ENCODE measurements at places on chromosomes 7 and 10.

- DNase-seq, result no peak
Observed at GRCh38 chr7:24024276-24025068, 259.5 kb upstream of the NPY start.

DNA sequence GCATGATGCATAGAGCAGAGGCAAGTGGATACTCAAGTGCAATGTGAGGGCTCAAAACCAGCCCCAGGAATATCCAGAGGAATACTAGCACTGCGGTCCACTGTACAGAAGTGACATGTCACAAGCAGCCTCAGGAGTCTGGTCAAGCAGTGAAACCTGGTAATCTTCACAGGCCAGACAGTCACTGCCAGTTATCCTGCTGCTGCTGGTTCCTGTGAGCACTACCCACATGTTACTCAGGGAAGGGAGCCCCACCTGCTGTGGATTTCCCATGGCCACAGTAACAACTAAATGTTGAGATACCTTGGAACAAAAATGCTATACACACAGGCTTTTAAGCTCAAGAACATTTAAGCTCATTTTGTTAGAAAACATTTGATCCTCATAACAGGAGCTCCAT, 103.0 kb downstream of the RNF133 start:
- no peak for DNase-seq

- no peak for DNase-seq
Observed at GRCh38 chr7:87926581-87927461, 7.2 kb upstream of the ADAM22 start.

GRCh38 chr10:72065439-72066025, 22.8 kb downstream of the SPOCK2 start:
- no peak for DNase-seq

DNA sequence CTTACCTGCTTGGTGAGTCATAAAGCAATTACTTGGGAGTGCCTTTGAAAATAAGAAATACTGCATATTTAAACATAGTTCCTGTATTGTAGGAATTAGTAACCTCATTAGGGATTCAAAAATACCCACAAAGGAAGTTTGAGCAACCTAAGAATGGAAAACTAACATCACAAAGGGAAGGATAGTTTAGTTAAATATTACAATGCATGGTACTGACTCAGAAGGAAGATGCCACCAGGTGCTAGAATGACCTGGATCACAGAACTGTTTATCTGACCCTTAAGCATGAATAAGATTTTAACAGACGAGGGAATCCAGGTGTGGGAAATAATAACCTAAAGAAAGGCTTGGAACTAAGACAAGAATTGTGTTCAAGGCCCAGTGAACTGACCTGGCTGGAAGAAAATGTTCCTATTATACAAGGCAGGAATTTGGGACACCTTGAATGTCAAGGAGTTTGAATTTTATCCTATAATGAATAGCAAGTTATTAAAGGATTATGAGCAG, 106.4 kb downstream of the GSAP start:
- DNase-seq, result no peak

GRCh38 chr10:73937333-73938043, 26.6 kb downstream of the PLAU start:
- no peak for DNase-seq

- DNase-seq, result no peak
Observed at GRCh38 chr10:44047361-44047760, 337.5 kb downstream of the CXCL12 start.

DNA sequence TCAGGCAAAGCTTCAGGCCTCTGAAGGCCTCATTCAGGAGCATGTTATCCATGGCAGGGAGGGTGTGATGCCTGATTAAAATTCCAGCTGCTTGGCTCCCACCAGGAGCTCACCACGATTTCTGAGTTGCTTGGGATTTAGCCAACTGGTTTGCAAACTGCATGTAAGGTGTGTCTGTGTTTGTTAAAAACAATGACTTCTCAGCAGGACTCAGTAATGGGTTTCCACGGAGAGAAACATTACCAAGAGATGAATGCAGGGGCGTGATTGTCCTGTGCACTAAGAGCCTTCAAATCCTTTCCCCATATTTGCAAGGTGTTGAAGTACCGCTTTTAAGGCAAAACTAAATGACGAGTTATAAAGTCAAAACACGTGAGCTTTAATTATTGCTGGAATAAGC, 88.8 kb upstream of the BTBD16 start:
- DNase-seq, result no peak

DNA sequence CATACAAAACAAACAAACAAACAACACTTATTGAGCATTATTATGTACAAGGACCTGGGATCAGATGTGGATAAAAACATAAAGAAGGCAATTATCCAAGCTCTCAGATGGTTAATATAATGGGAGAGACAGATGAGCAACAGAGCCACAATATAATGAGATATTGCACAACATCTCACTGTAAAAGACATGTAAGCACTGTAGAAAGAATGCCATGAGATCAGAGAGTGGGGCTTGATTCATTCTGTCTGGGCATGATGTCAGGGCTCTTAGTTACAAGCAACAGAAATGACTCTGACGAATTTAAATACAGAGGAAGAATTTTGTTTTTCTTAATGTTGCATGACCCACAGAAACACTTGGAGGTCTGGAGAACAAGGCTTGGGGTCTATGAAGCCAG, 164.7 kb upstream of the PLXDC2 start:
- DNase-seq, result no peak
